ENCODE measurements at places on chromosomes 6 and 20. TPM values are rescaled to one million over a fixed set of nuclear protein-coding genes. Genes with fewer than 3 reads are reported as not detected.

GRCh38 chr6:62288562-62288961, 2.5 kb upstream of the KHDRBS2 start:
- H3K4me3 ChIP-seq: no peak overlapping the region
- H3K27ac ChIP-seq: no peak overlapping the region
- H3K36me3 ChIP-seq: no peaks in the 10 kb centered on the region
- H3K27me3 ChIP-seq: peaks cover 35% of the 10 kb centered on the region
- H3K4me1 ChIP-seq: peaks cover 14% of the 10 kb centered on the region

DNA sequence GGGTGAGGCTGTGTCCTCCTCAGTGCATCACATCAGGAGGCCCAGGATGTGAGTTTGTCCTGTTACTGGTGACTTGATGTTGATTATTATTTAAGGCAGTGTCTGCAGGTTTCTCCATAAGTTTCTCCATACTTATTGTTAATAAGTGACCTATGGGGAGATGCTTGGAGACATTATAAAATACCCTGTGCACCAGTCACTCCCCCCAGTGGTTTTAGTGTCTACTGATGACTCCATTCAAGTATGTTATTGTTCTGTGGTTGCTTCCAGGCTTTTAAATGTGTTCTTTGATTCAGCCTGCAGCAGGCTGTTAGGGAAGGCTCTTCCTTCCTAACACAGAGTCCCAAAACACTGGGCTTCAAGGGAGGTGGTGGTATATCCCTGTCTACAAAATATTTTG, 14.6 kb upstream of the CST3 start:
- DNase-seq: no peak
- no peaks in the 10 kb centered on the region for H3K4me1 ChIP-seq
- H3K27ac ChIP-seq: no peak overlapping the region
- H3K36me3 ChIP-seq: no peaks in the 10 kb centered on the region
- no peak overlapping the region for H3K4me3 ChIP-seq
- H3K27me3 ChIP-seq: no peaks in the 10 kb centered on the region

DNA sequence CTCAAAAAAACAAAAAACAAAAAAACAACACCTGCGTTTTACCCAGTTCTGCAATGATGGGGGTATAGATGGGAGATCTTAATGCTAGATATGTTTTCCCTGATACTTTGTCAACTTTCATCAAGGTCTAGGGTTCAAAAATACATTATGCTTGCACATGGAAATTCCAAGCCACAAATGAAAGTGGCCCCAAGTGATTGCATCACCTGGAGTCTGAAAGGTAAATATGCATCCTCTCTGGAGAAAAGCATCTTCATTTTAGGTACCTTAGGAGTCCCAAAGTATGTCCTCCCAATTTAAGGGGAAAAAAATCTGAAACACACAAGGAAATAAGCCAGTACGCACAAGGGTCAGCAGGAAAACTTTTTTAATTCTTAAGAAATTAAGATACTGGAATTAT, 12.6 kb upstream of the ZC3H12D start:
- H3K36me3 ChIP-seq: no peaks in the 10 kb centered on the region
- no peak overlapping the region for H3K4me3 ChIP-seq
- H3K4me1 ChIP-seq: no peaks in the 10 kb centered on the region

DNA sequence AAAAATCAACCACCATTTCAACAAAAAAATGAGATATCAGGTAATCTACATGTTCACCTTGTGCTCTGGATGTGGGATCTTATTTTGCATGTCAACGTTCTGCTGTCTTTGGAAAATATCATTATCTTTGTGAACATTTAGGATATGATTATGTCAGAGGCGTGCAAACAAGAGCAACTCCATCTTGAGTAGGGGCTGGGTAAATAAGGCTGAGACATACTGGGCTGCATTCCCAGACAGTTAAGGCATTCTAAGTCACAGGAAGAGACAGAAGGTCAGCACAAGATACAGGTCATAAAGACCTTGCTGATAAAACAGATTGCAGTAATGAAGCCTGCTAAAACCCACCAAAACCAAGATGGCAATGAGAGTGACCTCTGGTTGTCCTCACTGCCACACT, 28.8 kb upstream of the ZBTB24 start:
- H3K36me3 ChIP-seq: no peaks in the 10 kb centered on the region
- no peaks in the 10 kb centered on the region for H3K4me1 ChIP-seq
- DNase-seq: no peak
- H3K27me3 ChIP-seq: no peaks in the 10 kb centered on the region
- no peak overlapping the region for H3K4me3 ChIP-seq

DNA sequence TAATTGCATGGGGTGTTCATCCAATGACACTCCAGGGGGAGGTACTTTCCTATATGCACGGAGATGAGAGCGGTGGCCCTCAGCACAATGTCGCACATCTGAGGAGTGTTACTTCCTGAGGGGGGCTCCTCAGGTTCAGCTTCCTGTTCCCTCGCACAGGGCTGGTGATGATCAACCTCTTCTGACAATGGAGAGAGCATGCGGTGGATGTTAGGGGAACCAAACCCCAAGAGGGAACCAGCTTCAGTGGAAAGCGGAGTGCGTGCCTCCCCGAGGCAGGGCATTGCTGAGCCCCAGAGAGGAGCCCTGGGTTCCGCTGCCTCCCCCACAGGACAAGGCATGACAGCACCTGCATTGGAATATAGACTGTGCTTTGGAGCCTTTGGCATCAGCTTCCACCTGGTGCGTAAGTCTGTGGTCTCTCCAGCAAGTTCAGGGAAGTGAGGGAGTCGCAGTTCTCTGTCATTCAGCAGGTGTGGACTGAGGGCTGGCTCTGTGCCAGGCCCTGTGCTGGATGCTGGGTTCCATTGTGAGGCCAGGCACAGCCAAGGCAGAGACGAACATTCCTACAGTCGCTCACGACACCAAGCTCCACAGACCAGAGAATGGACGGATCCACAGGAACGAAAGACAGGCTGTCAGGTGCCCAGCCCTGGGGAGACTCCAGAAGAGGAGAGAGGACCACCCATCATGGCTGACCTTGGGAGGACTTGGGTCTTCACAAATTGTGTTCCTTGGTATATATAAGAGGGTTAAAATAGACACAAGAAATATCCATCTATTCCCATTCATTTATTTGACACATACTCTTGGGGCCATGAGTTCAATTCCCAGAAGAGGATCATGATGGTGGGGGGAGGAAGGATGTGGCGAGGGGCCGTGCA, 3.9 kb upstream of the ZNF831 start:
- no peak overlapping the region for H3K27ac ChIP-seq
- no peaks in the 10 kb centered on the region for H3K27me3 ChIP-seq
- DNase-seq: no peak
- no peaks in the 10 kb centered on the region for H3K4me1 ChIP-seq
- no peaks in the 10 kb centered on the region for H3K36me3 ChIP-seq
- H3K4me3 ChIP-seq: no peak overlapping the region

The PGC gene
- not detected for total RNA-seq

DNA sequence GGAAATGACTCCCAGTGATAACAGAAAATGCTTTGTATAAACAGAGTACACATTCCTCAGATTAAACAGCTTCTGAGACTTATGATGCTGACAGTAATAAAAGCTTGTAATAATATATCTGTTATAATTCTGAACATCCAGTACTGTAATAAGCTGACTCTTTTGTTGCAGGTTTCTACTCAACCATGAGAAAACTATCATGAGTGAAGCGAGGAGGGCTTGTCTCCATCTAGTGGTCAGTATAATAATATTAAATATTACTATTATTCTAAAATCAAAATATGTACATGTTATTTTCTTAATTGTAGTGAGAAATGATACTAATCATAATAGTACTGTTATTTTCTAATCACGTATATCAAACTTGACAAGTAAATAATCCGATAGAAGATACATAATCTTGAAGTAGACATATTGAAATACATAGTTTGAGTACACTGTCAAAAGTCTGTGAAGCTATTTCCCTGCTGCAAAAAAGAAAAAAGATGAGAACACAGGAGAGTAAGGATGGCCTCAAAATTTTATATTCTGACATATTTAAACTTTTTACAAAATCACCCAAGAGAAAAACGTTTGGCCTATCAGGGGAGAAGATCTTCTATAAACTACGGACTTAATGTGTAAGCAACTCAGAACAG, 183.1 kb downstream of the MOXD1 start:
- DNase-seq: no peak
- no peak overlapping the region for H3K27ac ChIP-seq
- H3K4me3 ChIP-seq: no peak overlapping the region
- no peaks in the 10 kb centered on the region for H3K27me3 ChIP-seq
- H3K36me3 ChIP-seq: no peaks in the 10 kb centered on the region

The SLC26A8 gene
- not detected for total RNA-seq

- no peak for DNase-seq
- H3K4me3 ChIP-seq: no peak overlapping the region
- H3K27me3 ChIP-seq: no peaks in the 10 kb centered on the region
- no peaks in the 10 kb centered on the region for H3K36me3 ChIP-seq
- no peak overlapping the region for H3K27ac ChIP-seq
These were observed 101.1 kb upstream of the IFNGR1 start for GRCh38 chr6:137320271-137320670.

GRCh38 chr6:3615391-3616380, 135.8 kb downstream of the PXDC1 start:
- no peaks in the 10 kb centered on the region for H3K36me3 ChIP-seq
- no peak for DNase-seq
- H3K4me1 ChIP-seq: no peaks in the 10 kb centered on the region

- no peaks in the 10 kb centered on the region for H3K36me3 ChIP-seq
- H3K27me3 ChIP-seq: no peaks in the 10 kb centered on the region
- DNase-seq: no peak
- no peak overlapping the region for H3K4me3 ChIP-seq
- H3K27ac ChIP-seq: no peak overlapping the region
- H3K4me1 ChIP-seq: no peaks in the 10 kb centered on the region
These were observed 131.8 kb downstream of the FOXA2 start for GRCh38 chr20:22452442-22453011.

DNA sequence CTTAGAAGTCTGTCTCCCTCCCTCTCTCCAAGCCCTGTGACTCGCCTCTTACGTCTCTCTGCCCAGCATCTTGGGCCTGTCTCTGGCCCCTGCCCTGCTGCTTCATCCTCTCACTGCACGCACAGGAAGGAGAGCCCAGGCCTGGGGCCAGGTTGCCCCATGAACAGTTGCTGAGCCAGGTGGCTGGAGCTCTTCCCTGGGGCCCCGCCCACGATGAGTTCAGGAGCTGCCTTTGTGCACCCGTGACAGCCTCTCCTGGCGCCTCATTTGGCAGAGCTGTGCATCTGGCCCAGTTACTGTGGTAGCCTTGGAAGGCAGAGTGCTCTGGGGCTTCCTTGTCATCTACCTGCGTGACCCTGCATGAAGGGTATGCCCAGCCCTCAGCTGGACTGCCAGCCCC, 44.5 kb downstream of the SLC52A3 start:
- no peak for DNase-seq
- peaks cover 36% of the 10 kb centered on the region for H3K27me3 ChIP-seq
- no peaks in the 10 kb centered on the region for H3K36me3 ChIP-seq
- H3K27ac ChIP-seq: no peak overlapping the region

The CLIC5 gene
- 1.8 TPM for total RNA-seq

The SNAP25 gene
- 5.1 TPM for total RNA-seq

DNA sequence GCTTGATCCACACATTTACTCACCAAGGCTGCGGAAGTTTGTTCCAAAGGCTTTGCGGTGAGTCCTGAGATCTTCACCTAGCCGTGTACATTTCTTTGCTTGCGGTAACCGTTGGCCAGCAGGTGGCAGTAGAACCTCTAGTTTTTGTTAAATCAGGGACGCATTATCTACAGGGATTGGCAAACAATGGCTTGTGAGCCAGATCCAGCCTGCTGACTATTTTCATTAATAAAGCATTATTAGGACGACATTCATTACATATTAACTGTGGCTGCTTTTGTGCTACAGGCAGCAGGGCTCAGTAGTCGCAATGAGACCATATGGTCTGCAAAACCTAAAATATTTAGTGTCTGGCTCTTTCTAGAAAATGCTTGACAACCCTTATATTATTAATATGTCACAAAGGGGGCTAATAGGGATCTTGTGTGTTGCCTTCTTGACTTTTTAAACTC, 174.1 kb downstream of the DOK5 start:
- no peak overlapping the region for H3K27ac ChIP-seq
- H3K4me1 ChIP-seq: no peaks in the 10 kb centered on the region
- H3K4me3 ChIP-seq: no peak overlapping the region
- DNase-seq: peak; percentile 81

DNA sequence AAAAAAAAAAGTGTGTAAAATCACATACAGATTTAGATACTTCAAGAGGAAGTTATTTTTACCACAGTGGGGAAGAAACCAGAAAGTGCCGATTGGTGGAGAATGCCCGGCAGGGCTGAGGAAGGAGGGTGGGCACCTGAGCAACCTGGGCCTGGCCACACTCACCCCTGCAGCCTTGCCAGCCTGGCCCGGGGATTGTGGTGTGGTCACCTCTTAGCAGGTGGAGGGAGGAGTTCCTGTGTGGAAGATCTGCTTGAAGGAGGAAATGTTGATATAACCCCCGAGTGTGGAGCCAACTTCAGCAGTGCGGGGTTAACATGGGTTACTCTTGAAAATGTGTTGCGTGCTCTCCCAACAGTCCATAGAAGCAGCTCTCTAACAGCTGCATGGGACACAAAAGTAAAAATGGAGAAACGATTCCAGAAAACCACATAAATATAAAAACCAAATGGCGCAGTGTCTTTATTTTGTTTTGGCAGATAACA, 14.7 kb downstream of the UST start:
- no peaks in the 10 kb centered on the region for H3K27me3 ChIP-seq
- no peak for DNase-seq
- peak overlapping the region; percentile 76 for H3K27ac ChIP-seq
- peak overlapping the region; percentile 39 for H3K4me3 ChIP-seq

- no peaks in the 10 kb centered on the region for H3K4me1 ChIP-seq
- no peak overlapping the region for H3K4me3 ChIP-seq
- H3K27me3 ChIP-seq: no peaks in the 10 kb centered on the region
These were observed 82.6 kb upstream of the BMP5 start for GRCh38 chr6:55957961-55958422.

- H3K27me3 ChIP-seq: no peaks in the 10 kb centered on the region
- no peak overlapping the region for H3K4me3 ChIP-seq
- no peak for DNase-seq
These were observed 9.8 kb upstream of the TOX2 start for GRCh38 chr20:43904827-43905177.

GRCh38 chr6:20907486-20908071, 373.3 kb downstream of the CDKAL1 start:
- H3K27ac ChIP-seq: no peak overlapping the region
- H3K4me3 ChIP-seq: no peak overlapping the region
- H3K27me3 ChIP-seq: no peaks in the 10 kb centered on the region

GRCh38 chr20:44981736-44982406, 15.6 kb downstream of the STK4 start:
- no peak overlapping the region for H3K27ac ChIP-seq
- no peak for DNase-seq
- no peaks in the 10 kb centered on the region for H3K27me3 ChIP-seq
- H3K4me3 ChIP-seq: no peak overlapping the region
- no peaks in the 10 kb centered on the region for H3K4me1 ChIP-seq

- peaks cover 7% of the 10 kb centered on the region for H3K4me1 ChIP-seq
- no peak for DNase-seq
- H3K27ac ChIP-seq: no peak overlapping the region
- H3K4me3 ChIP-seq: no peak overlapping the region
- H3K27me3 ChIP-seq: no peaks in the 10 kb centered on the region
- H3K36me3 ChIP-seq: no peaks in the 10 kb centered on the region
These were observed 140.8 kb downstream of the FARS2 start for GRCh38 chr6:5401845-5402738.

GRCh38 chr20:4617484-4617883, 104.2 kb upstream of the PRND start:
- no peak for DNase-seq
- no peaks in the 10 kb centered on the region for H3K27me3 ChIP-seq
- H3K36me3 ChIP-seq: no peaks in the 10 kb centered on the region
- no peak overlapping the region for H3K4me3 ChIP-seq

Data from sigmoid colon (tissue), 7 donors.